ENCODE measurements at places on chromosomes 2 and 18. TPM values are rescaled to one million over a fixed set of nuclear protein-coding genes. Genes with fewer than 3 reads are reported as not detected.

DNA sequence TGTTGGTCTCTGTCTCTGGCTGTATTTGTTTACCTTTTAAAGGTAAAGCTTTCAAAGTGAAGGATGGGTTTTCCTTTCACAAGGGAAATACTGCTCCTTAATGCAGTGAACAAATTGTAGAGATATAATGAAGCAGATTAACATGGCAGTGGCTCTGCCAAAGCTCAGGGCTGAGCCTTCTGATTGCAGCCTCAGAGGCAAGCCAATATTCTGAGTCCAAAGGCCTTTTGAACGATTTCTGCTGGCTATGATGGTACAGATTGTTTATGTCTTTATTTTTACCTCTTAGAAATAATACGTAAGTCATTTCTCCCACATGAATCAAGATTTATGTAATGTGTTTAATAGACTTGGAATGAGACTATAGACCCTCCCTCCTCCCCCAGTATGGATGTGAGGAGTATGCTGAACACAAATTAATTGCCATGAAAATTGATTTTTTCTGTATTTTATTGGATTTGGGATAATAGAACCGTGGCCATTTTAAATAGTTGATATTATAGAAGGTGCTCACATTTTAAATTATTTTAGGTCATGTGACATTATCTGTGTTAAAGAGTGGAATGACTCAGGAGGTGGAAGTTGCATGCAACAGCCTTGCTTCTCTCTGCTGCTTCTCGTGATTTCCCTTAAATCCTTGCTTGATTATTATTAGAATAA, 772 bp downstream of the SCN2A start:
- DNase-seq = no peak

EFR3B gene
- 0.11 TPM for polyA plus RNA-seq

DNA sequence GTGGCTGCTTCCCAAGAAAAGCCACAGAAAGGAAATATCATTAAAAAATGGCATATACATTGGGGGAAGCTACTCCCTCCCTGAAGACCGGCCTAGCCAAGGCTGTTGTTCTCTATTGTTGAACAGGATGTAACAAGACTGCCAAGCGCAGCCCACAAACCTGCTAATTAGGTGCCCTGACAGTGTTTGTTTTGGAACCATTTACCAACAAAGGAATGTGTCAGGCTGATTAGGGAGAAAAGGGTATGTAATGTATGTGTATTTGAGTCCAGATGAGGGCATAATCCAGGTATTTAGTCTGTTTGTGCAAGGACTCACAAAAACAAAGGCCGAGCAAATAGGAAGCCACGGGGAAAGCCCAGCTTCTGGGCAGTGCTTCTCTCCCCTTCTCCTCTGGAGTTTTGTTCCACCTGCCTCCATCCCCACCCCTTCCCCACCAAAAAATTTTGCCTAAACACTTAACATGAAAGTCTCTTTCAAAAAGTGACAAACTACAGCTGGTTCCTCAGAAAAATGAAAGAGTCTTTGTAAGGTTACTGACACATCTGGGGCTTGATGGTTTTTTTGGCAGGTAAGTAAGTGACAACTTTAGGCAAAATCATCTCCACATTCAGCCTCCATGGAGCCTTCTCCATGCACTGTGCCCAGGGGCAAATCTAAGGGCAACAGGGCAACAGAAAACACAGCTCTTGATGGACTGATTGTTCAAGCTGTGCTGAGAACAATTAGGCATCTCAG, 78.3 kb upstream of the FZD5 start:
- no peak for DNase-seq

PAIP2B gene
- 0.29 TPM for polyA plus RNA-seq

DNA sequence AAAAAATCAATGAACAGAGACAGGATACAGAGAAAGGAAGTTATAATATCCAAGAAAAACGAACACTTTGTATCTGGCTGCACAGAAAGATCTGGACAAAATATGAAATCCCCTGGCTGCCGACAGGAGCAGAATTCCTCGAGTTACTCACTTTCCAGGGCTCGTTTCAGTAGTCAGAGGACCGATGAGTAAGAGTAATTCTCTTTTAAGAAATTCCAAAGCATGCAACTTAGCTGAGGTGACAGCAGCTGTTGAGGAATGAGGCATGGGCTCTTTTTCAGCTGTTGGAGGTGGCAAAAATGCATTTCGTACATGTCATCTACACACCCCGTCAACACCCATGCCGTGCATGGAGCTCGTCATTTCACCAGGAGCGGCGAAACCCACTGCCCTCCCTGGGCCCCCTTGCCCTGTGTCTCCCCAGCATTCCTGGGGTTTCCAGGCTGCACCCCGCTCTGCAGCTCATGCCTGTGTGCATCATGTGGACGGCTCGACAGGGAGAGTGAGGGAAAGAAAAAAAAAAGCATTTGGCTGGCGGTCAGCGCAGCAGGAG, 210.8 kb upstream of the SMIM21 start:
- peak; percentile 44 for DNase-seq

Data from BJ (cell line).